ENCODE measurements at places on chromosomes 3 and 15. TPM values are rescaled to one million over a fixed set of nuclear protein-coding genes. Genes with fewer than 3 reads are reported as not detected.

The GOLGA6B gene
- not detected for total RNA-seq

GRCh38 chr3:87997298-87997697, 61.5 kb downstream of the CGGBP1 start:
- H3K4me1 ChIP-seq: no peaks in the 10 kb centered on the region
- no peaks in the 10 kb centered on the region for H3K27me3 ChIP-seq
- no peak overlapping the region for H3K27ac ChIP-seq
- DNase-seq: no peak
- H3K4me3 ChIP-seq: no peak overlapping the region

- H3K4me1 ChIP-seq: peaks cover 15% of the 10 kb centered on the region
- DNase-seq: peak; percentile 48
- H3K36me3 ChIP-seq: peaks cover 40% of the 10 kb centered on the region
- H3K4me3 ChIP-seq: peak overlapping the region; percentile 99
- H3K27ac ChIP-seq: no peak overlapping the region
Observed at GRCh38 chr3:124881976-124882697, 5.0 kb downstream of the ITGB5 start.

- no peaks in the 10 kb centered on the region for H3K27me3 ChIP-seq
- peaks cover 11% of the 10 kb centered on the region for H3K36me3 ChIP-seq
- no peak overlapping the region for H3K4me3 ChIP-seq
Observed at GRCh38 chr3:158712443-158712842, 19.8 kb downstream of the RARRES1 start.

DNA sequence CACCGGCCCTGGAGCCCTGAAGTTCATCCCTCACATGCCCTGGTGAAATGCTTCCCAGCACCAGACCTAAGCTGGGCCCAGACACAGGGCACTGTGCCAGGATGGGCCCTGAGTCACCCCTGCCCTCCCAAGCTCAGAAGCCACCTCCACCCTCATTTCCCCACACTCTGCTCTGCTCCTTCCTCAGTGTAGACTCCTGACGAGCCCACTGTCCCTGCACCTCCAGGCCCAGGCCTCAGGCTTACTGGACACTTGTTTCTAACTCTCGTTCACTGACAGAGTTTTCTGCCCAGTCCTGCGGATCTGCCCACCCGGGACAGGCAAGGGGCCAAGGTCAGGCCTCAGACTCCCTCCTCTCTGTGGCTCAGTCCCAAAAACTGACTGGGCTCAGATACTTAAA, 112.6 kb upstream of the RNF7 start:
- H3K27me3 ChIP-seq: no peaks in the 10 kb centered on the region
- no peaks in the 10 kb centered on the region for H3K36me3 ChIP-seq
- H3K4me3 ChIP-seq: no peak overlapping the region
- H3K4me1 ChIP-seq: no peaks in the 10 kb centered on the region
- no peak for DNase-seq

- no peak for DNase-seq
- H3K27ac ChIP-seq: no peak overlapping the region
- H3K4me3 ChIP-seq: no peak overlapping the region
- H3K36me3 ChIP-seq: peaks cover 21% of the 10 kb centered on the region
Observed at GRCh38 chr3:112555535-112556170, 6.1 kb downstream of the ATG3 start.

DNA sequence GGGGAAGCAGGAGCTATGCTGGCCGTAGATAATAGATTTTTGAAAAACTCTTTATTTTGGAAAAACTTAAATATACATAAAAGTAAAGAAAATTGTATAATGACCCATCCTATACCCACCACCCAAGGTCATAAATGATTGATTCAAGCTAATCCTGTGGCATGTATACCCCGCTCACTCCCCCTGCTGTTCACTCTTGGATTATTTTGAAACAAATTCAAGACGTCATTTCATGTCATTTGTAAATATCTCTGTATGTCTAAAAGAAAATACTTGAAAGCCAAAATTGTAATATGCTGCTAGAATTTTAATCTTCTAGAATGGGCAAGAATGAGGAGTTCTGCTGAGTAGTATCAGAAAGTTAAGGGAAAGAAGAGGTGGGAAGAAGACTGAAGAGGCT, 241.7 kb downstream of the FEZF2 start:
- DNase-seq: no peak
- no peaks in the 10 kb centered on the region for H3K27me3 ChIP-seq
- H3K27ac ChIP-seq: no peak overlapping the region
- H3K4me1 ChIP-seq: peaks cover 18% of the 10 kb centered on the region
- no peak overlapping the region for H3K4me3 ChIP-seq
- H3K36me3 ChIP-seq: peaks cover 8% of the 10 kb centered on the region

- H3K36me3 ChIP-seq: no peaks in the 10 kb centered on the region
- peaks cover 14% of the 10 kb centered on the region for H3K4me1 ChIP-seq
- DNase-seq: no peak
- no peak overlapping the region for H3K27ac ChIP-seq
Observed at GRCh38 chr3:34256021-34256420, 457.6 kb downstream of the PDCD6IP start.

- H3K4me3 ChIP-seq: no peak overlapping the region
- peaks cover 6% of the 10 kb centered on the region for H3K4me1 ChIP-seq
- H3K27ac ChIP-seq: no peak overlapping the region
- no peaks in the 10 kb centered on the region for H3K36me3 ChIP-seq
- DNase-seq: peak; percentile 64
- H3K27me3 ChIP-seq: no peaks in the 10 kb centered on the region
Observed at GRCh38 chr3:65936908-65937638, 101.6 kb downstream of the MAGI1 start.

DNA sequence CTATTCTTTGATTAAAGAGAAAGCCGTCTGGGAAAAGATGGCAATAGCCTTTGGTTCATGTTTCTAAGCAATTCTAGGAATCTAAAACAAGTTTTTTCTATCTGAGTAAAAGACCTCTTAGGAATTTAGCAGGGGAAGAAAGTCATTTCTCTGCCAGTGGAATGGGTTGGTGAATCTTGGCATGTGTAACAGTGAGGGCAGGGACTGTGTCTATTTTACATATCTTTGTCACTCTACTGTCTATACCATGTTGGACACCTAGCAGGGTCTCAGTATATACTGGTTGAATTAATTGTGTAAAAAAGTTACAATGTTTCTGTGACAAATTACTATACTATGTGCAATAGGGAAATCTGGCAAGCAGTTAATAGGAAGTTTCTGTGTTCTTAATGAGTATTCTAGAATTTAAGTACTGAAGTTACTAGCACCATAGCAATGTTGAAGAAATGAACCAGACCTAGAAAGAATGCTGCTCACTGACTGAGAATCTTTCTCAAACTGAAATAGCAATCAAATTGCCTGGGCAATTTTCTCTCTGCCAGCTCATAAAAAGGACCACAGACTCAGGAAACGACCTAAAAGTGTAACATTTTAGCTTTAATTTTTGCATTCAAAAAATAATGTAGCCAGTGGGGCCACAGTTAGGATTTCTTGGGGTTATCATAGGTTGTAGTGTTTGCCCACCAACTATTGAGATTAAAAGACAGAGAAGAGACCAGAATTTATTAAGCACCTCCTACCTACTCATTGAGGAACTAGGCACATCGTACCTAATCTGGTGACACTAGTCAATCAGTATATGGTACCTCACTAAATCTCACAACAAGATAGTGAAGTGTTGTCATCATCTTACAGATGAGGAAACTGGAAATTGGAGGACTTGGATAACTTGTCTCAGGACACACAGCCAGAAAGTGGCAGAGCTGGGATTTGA, 56.2 kb upstream of the LEKR1 start:
- no peaks in the 10 kb centered on the region for H3K36me3 ChIP-seq
- no peaks in the 10 kb centered on the region for H3K27me3 ChIP-seq
- no peak overlapping the region for H3K4me3 ChIP-seq
- DNase-seq: no peak

DNA sequence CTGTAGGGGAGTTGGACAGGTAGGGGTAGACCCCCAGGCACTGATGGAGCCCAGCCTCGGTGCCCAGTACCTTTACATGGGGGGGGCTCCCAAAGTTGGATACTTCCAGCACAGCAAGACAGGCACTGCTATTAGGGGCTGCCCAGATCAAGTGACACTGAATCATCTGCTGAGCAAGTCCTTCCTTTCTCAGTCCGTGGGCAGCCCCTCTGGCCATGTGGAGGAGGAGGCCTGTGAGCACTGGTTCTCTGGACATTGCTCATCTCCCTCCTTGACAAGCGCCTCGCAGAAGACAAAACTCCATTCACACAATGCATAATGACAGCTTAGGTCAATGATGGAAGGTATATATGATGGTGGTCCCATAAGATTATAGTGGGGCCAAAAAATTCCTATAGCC, 35.7 kb downstream of the EEFSEC start:
- no peaks in the 10 kb centered on the region for H3K36me3 ChIP-seq
- peaks cover 7% of the 10 kb centered on the region for H3K4me1 ChIP-seq
- no peak overlapping the region for H3K27ac ChIP-seq
- no peaks in the 10 kb centered on the region for H3K27me3 ChIP-seq
- no peak overlapping the region for H3K4me3 ChIP-seq

The CLDN16 gene
- total RNA-seq: 1.1 TPM

DNA sequence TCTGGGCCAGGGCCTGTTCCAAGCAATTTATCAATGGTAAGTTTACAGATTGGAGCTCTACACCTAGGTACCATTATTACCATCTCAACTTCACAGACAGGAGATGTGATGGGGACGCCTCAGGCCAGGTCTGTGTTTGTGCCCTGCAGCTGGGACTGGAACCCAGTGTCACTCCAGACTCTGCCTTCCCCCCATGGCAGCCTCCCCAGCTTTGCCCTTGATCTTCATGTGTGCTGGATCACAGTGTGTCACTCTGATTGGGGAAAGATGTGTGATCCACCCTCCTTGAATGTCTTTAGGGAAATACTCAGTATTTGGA, 59.6 kb downstream of the MGLL start:
- no peak overlapping the region for H3K27ac ChIP-seq
- no peaks in the 10 kb centered on the region for H3K36me3 ChIP-seq
- H3K4me1 ChIP-seq: no peaks in the 10 kb centered on the region
- H3K4me3 ChIP-seq: no peak overlapping the region
- DNase-seq: no peak

- H3K27ac ChIP-seq: no peak overlapping the region
- H3K27me3 ChIP-seq: no peaks in the 10 kb centered on the region
- no peak overlapping the region for H3K4me3 ChIP-seq
- H3K36me3 ChIP-seq: no peaks in the 10 kb centered on the region
- H3K4me1 ChIP-seq: peaks cover 10% of the 10 kb centered on the region
- DNase-seq: peak; percentile 79
Observed at GRCh38 chr3:10352146-10352911, 31.4 kb upstream of the SEC13 start.

The MON1A gene
- total RNA-seq: 3.5 TPM

The RAB7A gene
- 185 TPM for total RNA-seq

The ACVR2B gene
- 112 TPM for total RNA-seq

The CELSR3 gene
- 17.3 TPM for total RNA-seq

The IL5RA gene
- not detected for total RNA-seq

The ANKUB1 gene
- total RNA-seq: not detected

The REC114 gene
- total RNA-seq: not detected

The KBTBD13 gene
- total RNA-seq: not detected

The TLR9 gene
- total RNA-seq: not detected

- H3K27me3 ChIP-seq: peaks cover 5% of the 10 kb centered on the region
- H3K4me1 ChIP-seq: no peaks in the 10 kb centered on the region
- no peak overlapping the region for H3K27ac ChIP-seq
- no peaks in the 10 kb centered on the region for H3K36me3 ChIP-seq
- no peak overlapping the region for H3K4me3 ChIP-seq
Observed at GRCh38 chr15:28459279-28459678, 73.5 kb downstream of the GOLGA8G start.

- H3K4me3 ChIP-seq: no peak overlapping the region
- no peak overlapping the region for H3K27ac ChIP-seq
- H3K27me3 ChIP-seq: no peaks in the 10 kb centered on the region
- H3K36me3 ChIP-seq: peaks cover 19% of the 10 kb centered on the region
Observed at GRCh38 chr3:63910001-63910400, 2.2 kb downstream of the SCAANT1 start.

DNA sequence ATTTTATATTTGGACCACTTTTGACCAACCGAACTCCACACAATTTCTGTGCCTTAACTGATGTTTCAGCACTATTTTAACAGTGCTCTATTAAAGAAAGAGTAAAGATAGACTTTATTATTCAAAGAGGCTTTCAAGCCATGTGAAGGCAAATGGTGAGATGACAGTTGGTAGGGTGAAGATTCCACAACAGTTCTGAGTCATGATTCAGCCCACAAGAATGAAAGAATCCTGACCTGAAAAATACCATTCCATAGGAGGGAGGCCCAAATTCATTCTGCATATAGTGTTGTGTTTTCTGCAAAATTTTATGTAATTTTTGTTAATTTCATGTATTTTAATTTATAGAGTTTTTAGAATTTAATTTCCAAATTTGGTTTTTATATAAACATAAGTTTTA, 135.6 kb upstream of the STAC start:
- no peak overlapping the region for H3K4me3 ChIP-seq
- H3K27me3 ChIP-seq: no peaks in the 10 kb centered on the region
- H3K27ac ChIP-seq: no peak overlapping the region
- no peaks in the 10 kb centered on the region for H3K36me3 ChIP-seq
- H3K4me1 ChIP-seq: no peaks in the 10 kb centered on the region

GRCh38 chr15:31091481-31091880, 10.0 kb downstream of the TRPM1 start:
- H3K27ac ChIP-seq: no peak overlapping the region
- no peaks in the 10 kb centered on the region for H3K27me3 ChIP-seq
- no peaks in the 10 kb centered on the region for H3K4me1 ChIP-seq
- no peak for DNase-seq
- no peaks in the 10 kb centered on the region for H3K36me3 ChIP-seq

DNA sequence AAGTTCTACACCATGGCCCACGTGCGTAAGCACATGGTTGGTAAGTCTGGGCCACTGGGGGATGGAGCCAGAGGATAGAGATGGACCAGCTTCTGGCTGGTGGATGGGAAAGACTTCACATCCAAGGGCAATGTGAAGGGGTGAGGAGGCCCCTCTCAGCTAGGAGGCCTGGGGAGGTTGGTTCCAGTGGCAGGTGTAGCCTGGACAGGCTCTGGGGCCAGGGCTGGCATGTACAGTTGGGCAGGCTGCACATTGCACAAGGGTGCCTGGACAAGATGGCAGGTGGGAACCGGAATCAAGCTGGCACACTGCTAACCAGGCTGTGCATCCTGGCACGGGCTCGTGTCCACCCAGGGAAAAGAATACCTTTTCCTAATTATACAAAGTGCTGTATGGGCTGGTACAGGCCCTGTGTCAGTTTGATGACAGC, 8.1 kb downstream of the ZBTB47 start:
- no peaks in the 10 kb centered on the region for H3K27me3 ChIP-seq
- no peak overlapping the region for H3K4me3 ChIP-seq
- no peaks in the 10 kb centered on the region for H3K4me1 ChIP-seq
- H3K36me3 ChIP-seq: no peaks in the 10 kb centered on the region

The TAMM41 gene
- 20.7 TPM for total RNA-seq

- DNase-seq: no peak
- no peaks in the 10 kb centered on the region for H3K4me1 ChIP-seq
- H3K36me3 ChIP-seq: no peaks in the 10 kb centered on the region
- no peak overlapping the region for H3K4me3 ChIP-seq
- H3K27ac ChIP-seq: no peak overlapping the region
- H3K27me3 ChIP-seq: no peaks in the 10 kb centered on the region
Observed at GRCh38 chr3:164486150-164486549, 592.1 kb downstream of the SI start.

GRCh38 chr3:146100180-146100579, 60.8 kb downstream of the PLOD2 start:
- H3K27me3 ChIP-seq: no peaks in the 10 kb centered on the region
- H3K4me3 ChIP-seq: no peak overlapping the region
- H3K27ac ChIP-seq: no peak overlapping the region
- H3K4me1 ChIP-seq: no peaks in the 10 kb centered on the region
- no peak for DNase-seq
- peaks cover 21% of the 10 kb centered on the region for H3K36me3 ChIP-seq

The NME9 gene
- total RNA-seq: 2.3 TPM
